Stimulated activated CD8-positive, alpha-beta memory T cell treated with anti-CD3 and anti-CD28 coated beads, Interleukin-12 subunit alpha, Interleukin-12 subunit beta, amount 100 ng/mL, for 4 hours (primary cell): ENCODE measurements at places on chromosomes 3 and 15.

DNA sequence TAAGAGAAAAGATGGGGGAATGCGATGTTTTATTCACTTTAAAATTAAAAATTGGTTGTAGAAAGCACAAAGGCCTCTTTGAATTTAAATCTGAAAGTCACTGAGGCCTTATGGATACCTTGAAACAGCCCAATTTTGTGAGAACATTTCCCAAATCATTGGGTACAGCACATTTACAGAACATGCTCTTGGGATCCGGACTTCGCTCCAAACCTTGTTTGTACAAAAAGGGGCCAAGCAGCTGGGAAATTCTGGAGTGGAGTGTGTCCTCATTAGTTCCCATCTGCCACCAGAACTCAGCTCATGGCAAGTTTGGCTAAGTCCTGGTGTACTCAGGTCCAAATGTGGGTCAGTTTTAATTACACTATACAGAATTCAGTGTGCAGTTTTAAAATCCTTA, 254.2 kb downstream of the ZBTB20 start:
- no peak for DNase-seq

DNA sequence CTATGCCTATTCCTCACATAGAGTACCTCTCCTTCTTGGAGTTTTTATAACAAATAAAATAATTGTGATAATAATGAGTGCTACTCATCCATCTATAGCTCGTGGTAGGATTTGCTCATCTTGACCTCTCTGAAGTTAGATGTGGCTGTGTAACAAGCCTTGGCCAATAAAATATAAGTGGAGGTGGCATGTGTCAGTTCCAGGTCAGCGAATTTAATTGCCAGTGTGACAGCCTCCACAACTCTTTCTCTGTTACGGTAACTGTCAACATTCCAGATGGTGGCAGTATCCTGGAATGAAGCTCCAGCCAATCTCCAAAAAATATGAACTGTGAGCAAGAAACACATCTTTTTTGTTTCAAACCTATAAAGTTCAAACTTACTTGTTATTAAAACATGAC, 13.8 kb downstream of the CLRN1 start:
- no peak for DNase-seq

- DNase-seq = peak; percentile 4
These were observed 43.8 kb downstream of the RBM15B start for GRCh38 chr3:51434746-51435327.

DNA sequence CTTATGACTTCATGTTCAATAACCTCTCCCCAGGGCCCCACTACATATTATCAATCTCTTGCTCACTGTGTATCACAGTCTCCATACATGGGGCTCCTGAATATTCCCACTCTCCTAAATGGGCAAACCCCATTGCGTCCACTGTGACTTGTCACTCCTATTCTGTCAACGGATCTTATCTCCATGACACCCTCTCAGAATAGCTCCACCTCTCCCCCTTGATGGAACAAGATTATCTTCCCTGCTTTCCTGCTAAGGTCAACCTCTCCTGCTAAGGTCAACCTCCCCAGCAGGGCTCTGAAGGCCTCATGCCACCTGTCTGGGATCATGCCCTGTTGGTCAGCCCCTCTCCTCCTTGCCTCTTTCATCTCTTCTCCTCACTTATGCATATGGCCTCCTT, 1.8 kb downstream of the CLDN18 start:
- DNase-seq = no peak

- no peak for DNase-seq
These were observed 1.7 kb upstream of the LRCH3 start for GRCh38 chr3:197789309-197789708.

DNA sequence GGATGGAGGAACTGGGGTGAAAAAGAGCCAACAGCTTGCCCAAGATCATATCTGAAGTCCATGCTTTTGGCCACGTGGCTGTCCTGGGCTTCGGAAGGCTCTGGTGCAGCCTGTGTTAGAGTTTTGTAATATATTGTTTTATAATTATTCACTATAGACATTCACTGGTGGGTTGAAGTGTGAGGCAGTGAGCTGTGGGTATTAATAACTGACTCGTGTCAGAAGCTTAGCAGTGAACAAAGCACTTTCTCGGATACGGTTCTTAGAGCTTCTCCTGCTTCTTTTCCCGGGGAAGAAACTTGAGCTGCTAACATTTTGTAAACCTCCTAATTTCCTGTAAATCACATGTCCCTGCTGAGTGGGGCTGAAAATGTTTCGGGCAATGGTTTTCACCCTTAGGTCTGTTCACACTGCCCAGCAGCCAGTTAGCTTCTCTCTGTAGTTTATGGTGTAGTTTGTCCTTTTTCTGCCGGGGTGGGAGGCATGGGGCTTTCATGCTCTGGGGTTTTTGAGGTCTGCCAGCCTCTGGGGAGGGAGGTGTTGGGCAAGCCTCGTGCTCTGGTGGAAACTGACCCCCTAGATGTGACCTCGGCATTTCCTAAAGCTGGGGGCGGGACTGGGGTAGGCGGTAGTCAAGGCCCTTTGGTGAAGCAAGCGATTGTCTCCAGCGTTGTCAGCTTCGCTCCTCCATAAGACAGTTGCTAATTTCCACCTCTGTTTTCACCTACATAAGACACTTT, 1.7 kb downstream of the MRAS start:
- no peak for DNase-seq

DNA sequence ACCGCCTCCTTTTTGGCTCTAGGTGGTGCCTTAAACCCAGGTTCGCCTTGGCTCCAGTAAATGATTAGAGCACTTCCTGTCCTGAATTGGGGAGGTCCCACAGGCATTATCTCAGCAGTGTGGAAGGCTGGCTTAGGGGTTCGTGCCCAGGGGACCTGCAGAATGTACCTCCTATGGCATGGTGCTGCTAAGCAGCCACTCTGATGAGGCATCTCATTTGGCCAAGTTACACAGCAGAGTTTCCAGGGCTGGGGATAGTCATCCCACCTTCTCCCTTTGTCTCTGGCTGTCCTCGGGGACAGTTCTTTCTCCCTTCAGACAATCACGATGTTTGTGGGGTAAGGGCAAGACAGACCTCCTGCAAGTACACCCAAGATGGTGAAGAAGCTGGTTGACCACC, 371.2 kb downstream of the VPS13C start:
- no peak for DNase-seq

DNA sequence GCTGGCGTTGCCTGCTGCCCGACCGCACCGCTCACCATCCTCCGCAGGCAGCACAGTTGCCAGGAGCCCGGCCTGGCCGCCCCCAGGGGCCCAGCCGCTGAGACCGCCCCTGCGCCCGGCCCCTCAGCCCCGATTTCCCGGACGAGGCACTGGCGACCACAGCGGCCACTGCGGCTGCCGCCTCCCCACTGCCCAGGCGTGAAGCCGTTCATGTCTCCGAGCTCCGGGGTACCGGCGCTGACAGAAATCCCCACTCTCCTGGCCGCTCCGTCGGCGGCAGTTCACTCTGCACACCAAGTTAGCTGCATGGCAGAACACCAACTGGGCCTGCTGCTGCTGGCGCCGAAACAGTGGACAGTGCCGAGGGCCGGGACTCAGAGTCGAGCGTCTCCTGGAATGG, 8.5 kb downstream of the SELENOT start:
- no peak for DNase-seq

DNA sequence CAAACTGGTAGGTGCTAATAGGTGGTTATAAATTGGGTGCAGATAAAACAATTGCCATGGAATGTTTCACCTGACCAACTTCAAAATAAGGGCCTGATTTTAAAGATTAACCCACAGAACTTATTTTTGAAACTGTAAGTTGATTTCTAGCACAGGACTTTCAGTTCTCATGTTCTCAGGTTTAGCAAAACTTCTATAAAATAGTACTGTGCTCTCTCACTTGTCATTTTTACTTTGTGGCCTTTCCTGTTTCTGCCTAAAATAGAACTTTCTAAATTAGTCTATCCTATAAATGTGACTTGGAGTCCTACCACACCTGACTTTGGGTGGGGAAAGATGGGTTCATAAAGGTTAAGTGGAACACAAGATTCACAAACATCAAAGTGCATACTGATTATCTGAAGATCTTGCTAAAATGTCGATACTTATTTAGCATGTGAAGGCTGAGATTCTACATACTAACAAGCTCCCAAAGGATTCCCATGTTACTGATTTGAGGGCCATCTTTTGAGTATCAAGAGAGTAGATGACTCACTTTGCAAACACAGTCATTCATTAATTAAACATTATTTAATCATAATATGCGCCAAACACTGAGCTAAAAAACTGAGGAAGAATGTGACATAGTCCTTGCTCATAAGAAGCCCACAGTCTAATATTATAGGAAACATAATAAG, 38.6 kb downstream of the BTLA start:
- DNase-seq = no peak

GRCh38 chr3:40477666-40478065, 744 bp downstream of the ZNF619 start:
- DNase-seq = no peak

DNA sequence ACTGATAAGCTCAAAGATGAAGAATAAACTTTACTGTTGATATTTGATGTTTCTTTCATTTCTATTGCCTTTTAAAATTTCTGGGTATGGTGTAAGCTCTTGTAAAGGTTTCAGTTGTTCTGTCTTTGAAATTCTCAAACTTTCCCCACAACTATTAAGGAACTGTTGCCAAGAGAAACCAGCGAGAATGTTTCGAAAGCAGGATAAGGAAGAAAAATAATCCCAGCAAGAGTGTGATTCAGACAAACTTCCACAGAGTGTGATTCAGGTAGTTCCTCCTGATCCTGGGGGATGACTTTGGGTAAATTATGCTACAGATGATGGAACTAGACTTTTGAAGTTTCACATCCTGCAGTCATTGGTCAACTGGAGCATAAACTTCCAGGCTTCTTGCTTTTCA, 632.0 kb downstream of the NSUN3 start:
- no peak for DNase-seq

DNA sequence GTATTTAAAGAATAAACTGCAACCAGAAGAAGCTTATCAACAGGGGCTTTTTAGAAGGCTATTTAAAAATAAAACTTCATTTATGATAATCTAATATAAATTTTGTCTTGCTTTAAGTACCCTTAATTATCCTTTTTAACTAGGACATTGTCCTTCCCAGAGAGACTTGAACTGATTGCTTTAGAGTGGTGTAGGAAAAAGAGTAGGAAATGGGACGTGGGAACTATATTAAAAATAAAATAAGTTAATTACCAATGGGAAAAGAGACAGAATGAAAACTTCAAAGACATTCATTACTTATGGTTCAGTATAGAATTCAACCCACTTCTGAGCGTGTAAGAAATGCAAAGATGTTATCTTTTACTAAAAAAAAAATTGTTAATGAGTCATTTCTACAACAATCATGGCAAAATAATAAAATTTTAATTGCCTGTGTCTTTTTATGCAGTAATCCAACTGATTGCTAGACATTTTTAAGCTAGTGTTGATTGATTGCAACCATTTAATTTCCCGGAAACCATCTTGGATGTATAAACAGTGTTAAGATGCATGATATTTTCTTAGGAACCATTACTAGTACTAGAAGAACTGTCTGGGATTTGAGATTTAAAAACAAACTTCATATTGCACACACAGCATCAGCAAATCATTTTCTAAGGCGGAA, 298.8 kb upstream of the UMPS start:
- DNase-seq = no peak

- DNase-seq = peak; percentile 22
These were observed 22.1 kb downstream of the ACKR2 start for GRCh38 chr3:42831321-42831713.

DNA sequence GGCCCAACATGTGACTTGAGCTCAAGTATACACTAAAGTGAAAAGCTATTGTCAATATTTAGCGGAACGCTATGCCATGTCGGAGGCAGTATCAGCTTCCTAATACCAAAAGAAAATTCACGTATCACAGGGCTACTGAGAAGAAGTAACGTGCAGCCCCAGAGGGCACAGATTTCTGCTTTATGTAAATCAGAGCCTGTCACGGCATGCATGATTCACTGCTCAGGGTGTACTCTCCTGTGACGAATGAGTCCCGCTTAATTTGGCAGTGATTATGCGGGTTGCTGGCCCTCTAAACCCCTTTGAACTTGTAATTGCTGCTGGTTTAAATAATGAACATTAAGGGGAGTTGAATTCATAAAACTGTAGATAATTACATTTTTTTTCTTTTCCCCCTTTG, 85.3 kb downstream of the MEIS2 start:
- DNase-seq = no peak

GRCh38 chr3:147422196-147422595, 13.0 kb downstream of the ZIC1 start:
- DNase-seq = no peak

GRCh38 chr3:171177056-171177455, 150.5 kb upstream of the SLC2A2 start:
- no peak for DNase-seq
